ENCODE measurements at places on chromosomes 7 and 10.

- no peak for DNase-seq
These were observed 67.5 kb upstream of the C10orf90 start for GRCh38 chr10:126738001-126738400.

DNA sequence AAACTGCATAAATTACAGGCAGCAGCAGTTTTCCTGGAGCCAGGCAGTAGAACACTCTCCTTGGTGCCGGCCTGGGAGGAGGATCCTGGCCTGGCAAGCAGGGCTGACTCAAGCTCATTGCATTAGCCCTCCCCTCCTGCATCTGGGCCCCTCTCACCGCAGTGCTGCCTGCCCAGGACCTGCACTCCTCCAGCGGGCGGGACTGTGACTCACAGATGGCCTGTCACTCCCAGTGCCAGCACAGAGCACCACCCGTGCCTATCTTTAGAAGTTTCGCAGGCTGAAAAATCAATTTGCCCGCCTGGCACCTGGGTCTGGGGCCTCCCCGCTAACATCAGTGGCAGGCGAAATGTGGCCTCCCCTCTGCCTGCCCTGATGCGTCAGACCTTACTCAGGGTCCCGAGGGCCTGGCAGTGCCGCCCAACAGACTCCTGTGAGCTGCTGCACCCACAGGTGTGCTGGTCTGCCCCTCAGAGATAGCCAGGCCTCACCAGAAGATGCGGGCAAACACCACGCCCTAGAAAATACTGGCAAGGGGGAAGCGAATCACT is 123.8 kb downstream of the KCNMA1 start:
- DNase-seq: peak; percentile 48

DNA sequence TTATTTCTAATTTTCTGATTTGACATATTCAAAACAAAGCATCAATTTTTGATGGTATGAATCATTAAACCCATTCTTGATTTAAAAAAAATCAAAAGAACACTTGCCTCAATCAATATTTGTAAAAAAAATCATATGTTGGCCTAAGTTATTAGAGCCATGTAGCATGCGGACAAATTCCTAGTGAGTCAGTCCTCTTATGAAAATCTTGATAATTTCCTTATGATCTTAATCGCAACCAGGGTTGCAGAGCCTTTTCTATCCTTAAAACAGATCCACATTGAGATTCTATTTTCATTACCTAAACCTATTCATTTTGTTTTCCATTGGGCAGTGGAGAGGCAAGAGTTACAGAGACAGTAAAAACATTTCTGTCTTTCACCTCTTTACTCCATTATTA is 203.2 kb downstream of the ARL4A start:
- DNase-seq: no peak

DNA sequence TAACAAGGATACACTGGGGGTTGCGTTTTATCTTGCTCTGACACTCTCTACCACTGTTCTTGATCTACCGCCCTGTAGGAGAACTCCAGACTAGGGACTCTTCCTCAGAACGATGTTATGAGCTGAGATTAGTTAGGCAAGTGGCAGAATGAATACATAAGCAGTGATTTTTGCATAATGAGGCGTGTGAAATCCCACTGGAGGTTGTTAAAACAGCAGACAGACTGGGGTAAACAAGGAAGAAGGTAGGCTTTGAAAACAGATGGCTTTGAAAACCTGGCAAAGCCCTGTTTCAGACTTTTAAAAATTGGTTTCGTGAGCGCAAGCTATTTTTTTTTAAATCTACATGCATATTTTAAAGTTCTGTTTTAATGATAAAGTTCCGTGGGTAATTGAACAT is 785.2 kb downstream of the TYW1 start:
- DNase-seq: peak; percentile 37

GRCh38 chr7:106644999-106645398 is 16.0 kb downstream of the CCDC71L start:
- DNase-seq: no peak

DNA sequence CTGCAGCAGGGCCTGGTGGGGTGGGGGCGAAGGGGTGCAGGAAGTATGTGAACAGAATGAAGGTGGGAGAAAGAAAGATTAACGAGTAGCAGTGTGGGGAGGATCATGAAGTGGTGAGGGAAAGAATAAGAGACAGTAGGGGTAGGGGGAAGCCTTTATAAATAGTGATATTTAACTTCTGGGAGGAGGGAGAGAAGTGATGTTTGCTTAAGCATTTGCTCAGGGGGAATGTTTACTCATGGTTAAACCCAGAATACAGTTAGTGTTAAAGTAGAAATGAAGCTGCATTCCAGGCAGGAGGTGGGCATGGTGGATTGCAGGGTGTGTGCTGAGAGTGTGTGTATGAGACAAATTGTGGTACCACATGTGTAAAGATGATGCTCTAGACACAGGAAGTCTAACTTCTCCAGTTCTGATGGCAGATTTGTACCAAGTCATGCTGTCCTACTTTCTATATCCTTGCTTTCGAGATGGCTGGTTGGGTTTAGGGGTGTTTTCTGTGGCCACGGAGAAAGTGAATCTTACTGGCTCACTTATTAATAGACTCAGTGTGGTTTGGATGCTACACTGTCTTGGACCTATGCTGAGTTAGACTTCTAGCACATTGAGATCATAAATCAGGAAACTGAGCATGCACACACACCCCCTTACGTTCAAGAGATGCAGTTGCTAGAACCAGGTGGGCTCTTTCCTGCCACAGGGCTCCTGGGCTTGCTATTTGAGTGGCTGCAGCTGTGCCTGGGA is 10.6 kb upstream of the DNMBP start:
- peak; percentile 59 for DNase-seq

GRCh38 chr10:98295401-98295811 is 27.4 kb upstream of the LOXL4 start:
- DNase-seq: no peak

GRCh38 chr7:45122975-45123860 is 11.7 kb upstream of the TBRG4 start:
- no peak for DNase-seq

- no peak for DNase-seq
These were observed 59.0 kb downstream of the TBXAS1 start for GRCh38 chr7:139887992-139888481.

DNA sequence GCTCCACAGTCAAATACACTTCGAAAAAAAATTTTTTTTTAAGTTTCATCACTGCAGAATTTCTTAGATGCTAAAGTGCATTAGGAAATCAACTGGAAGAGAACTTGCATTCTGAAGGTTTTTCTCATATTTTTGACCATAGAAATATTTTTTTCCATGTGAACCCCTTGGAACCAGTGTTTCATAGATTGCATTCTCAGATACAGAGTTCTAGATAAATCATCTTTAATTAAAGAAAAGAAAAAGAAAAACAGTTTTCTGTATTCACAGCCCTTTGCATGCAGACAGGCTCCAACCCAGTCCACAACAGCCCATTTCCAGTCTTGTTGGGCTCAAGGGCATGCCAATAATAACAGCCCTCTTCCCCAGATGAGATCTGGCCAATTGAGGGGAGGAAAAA is 75.5 kb upstream of the RPA3 start:
- no peak for DNase-seq

DNA sequence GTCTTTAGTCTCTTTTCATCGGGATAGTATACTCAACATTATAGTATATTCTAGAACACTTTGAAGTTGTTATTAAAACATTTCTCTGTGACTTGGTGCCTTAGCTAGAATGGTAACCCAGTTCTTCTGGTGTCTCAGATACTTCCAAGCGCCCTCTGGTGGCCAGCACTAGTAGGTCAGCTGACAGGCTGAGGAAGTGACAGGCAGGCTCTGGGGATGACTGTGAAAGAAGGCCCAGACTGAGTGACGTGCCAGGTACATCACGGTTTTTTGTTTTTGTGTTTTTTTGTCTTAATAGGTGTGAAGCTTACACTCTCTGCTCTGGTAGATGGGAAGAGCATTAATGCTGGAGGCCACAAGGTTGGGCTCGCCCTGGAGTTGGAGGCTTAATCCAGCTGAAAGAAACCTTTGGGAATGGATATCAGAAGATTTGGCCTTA is 5.1 kb downstream of the COMTD1 start:
- peak; percentile 32 for DNase-seq

GRCh38 chr7:116075351-116076145 is 45.0 kb upstream of the TFEC start:
- no peak for DNase-seq

- no peak for DNase-seq
These were observed 60.3 kb upstream of the NFKB2 start for GRCh38 chr10:102335184-102335583.

- no peak for DNase-seq
These were observed 179.4 kb downstream of the CACNA2D1 start for GRCh38 chr7:82263920-82264782.

DNA sequence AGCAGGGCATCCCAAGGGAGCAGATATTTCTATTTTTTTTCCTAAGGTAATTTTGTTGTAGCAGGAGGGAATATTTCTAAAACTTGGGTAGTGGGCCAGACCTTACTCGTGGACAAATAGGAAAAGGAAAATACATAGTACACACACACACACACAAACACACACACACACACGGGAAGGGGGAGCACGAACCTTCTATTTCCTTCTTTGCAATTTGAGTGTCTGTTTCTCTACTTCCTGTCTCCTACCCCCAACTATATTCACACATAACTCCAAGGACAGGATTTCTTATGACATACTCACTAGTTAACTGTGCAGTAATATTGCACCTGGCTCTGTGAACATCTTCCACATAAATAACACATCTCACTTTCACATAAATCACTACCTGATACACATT is 4.4 kb downstream of the LDB1 start:
- no peak for DNase-seq

- DNase-seq: no peak
These were observed 40.8 kb downstream of the TBXAS1 start for GRCh38 chr7:139869886-139870285.

Data from NCI-H2171 (cell line).